Activated T-cell treated with anti-CD3 and anti-CD28 coated beads, Interleukin-2, amount 50 U/mL, for 1 hour (primary cell): ENCODE measurements at places on chromosomes 3 and 15.
A peak's percentile ranks its signal among the peaks of the same experiment; 100 is the strongest.

DNA sequence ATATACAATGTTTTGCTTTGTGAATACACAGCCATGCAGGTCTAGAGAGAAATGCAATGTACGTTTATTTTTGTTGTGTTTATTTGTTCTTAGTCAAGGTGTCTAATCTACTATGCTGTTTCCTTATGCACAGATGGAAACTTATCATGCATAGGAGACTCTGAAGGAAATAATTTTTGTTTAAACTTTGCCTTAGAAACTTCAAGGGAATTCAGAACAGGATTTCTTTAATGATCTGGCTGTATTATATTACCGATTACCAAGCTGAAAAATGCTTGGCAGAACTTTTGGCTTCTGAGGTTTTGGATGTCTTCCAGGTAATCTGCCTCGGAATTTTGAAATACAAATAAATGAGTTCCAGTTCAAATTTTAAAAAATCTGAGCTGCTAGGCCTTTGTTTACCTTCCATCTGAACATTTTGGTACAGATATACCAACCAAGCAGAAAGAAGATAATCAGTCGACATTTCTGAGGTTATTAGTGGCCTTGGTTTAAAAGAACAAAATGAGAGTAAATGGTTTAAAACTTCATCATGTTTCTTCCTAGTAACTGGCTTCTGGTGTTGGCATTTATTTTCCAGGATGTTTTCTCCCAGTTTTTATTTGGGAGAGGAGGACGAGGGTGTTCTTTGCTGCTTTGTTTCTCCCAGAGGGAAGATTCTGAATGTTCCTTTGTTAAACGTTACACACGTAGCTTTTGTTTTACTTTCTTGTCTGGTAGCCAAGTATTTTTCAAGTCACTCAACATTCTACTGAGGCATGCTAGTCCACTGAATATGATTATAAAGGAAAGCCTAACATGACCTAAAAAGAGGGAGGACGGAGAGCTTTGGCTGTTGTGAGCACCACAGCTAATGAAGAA, 421.8 kb upstream of the TBL1XR1 start:
- no peak for DNase-seq

- no peak for DNase-seq
Observed at GRCh38 chr15:61943992-61944391, 116.3 kb downstream of the VPS13C start.

GRCh38 chr3:184380185-184380626, 352 bp downstream of the CHRD start:
- DNase-seq, result peak; percentile 44

DNA sequence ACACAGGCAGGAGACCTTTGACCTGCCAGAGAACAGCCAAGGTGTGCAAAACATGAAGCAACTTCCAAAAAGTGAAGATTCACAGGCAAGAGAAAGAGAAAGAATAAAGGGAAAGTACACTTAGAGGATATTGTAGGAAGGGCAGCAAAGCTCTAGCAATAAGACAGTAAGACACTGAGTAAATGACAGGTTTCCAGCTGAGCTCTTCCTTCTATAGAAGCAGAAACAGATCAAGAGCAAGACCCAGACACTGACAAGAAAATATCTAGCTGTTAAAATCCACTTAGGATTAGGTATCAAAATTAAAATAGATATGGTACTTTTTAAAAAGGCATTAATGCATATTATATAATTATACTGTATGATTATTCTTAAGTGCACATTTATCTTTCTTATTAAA, 333.4 kb downstream of the RAP2B start:
- no peak for DNase-seq

GRCh38 chr3:66467996-66468735, 32.7 kb downstream of the LRIG1 start:
- DNase-seq, result no peak

DNA sequence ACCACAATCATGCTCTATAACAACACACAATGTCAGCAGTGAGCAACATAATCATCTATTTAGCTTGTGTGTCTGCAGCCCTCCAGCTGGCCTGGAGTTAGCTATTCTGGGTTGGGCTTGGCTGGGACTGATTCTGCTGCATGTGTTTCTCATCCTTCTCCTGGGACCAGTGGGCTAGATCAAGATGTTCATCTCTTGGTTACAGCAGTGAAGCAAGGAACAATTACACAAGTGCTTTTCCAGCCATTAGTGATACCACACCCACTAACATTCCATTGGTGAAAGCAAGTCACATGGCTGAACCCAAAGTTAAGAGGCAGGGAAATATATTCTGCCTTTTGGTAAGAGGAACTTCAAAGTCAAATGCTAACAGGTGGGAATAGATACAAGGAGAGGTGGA, 14.6 kb downstream of the NUDT16 start:
- no peak for DNase-seq

DNA sequence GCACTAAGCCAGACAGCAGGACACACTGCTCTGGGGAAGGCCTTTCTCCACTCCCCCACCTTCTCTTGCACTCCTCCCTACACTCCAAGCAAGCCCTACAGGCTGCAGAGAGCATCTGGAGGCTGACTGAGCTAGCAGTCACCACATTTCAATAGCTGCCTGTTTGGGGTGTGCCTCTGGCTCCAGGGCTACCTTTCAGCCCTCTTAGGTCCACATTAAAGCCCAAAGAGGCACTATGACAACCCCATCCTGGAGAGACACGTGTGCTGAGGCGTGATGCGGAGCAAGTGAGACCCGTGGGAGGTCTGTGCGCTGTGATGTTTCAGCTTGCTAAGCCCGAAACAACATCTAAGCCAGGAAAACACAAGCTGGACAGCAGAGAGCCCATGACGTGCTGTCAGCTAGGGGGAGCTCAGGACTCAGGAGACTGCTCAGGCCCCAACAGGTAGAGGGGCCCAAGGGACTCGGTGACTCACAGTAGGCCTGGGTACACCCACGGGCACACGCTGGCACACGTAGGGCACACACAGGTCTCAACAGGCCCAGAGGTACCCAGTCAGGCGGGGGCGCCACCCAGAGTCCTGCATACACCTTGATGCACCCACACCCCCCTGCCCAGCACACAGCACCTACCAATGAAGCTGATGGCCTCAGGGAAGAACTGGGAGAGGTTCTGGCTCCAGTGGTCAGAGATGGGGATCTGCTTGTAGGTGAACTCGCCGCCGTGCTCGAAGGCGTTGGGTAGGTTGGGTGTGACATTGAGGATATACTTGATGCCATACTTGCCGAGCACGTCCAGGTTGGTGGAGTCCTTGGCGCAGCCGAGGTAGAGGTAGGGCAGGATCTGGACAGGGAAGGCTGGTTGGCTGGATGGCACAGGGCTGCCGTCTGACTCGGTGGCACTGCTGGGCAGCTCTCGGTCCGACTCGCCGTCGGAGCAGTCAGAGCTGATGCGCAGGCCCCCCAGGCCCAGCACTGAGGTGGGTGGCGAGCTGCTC, 2.8 kb downstream of the DUSP7 start:
- peak; percentile 55 for DNase-seq

DNA sequence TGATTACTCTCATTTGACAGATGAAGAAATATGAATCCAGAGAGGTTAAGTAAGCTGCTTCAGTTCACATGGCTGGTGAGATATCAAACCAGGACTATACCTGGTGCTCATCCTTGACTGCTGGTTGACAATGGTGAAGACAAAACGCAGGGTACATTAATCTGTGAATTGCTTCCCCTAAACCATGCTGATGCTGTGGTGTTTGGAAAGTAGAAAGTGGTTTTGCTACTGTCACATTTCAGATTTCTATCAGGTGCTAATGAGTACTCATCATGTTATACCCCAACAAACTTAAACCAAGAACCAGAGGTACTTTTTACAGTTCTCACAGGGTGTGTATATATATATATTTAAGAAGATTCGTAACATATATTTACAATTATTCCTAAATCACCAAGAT, 85.0 kb upstream of the PRTG start:
- no peak for DNase-seq

GRCh38 chr15:37219211-37219701, 118.9 kb upstream of the MEIS2 start:
- DNase-seq, result no peak

DNA sequence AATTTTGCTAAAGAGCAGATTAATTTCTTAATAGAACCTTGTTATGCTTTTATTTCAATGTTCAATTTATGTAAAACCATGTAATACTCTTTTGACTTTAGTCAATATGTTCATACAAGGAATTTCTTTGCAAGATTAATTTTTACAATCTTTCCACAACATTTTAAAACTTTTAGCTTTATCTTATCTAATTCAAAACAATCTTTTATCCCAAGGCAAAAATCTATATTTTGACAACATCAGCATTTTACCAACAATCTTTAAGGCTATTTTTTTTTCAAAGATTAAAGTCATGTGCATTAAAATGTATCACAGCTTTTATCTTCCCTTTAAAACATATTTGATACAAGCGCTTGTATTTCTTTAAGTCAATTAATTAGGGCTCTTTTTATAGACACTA, 914.7 kb downstream of the PLOD2 start:
- DNase-seq, result no peak

GRCh38 chr3:188904670-188905069, 267.1 kb upstream of the TPRG1 start:
- no peak for DNase-seq

DNA sequence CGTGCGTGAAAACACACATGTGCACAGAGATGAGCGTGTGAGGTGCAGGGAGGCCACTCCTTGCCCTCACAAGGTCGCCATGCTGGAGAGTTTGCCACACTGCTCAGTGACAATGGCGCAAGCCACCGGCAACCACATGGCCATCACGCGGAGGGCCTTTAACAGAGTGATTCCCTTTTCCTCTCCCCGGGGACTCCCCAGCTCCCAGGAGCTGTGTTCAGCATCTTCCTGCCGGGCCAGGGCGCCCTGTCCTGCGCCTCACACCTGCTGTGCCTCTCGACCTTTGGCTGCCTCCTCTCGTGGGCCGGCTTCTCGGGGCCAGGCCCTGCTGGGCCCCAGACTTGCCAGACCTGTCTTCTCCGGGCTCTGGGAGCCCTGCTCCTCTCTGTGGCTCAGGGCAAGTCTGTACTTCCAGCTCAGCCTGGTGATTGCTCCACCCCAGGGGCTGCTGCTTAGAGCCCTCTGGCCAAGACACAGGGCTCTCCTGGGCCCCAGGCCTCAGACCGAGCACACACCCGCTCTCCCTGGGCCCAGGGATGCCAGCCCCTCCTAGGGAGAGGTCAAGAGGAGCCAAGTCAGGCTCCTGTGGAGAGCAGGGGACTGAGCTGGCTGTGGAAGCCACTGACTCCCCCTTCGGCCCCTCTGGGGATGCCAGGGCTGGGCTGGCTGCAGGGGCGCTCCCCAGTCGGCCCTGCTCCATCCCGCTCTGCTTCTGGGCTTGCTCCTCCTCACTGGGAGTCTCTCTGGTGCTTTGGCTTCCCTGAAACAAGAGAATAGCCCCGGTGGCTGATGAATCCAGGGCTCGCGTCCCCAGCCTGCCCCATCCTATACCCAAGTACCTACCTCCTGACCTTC, 5.6 kb downstream of the CCDC9B start:
- DNase-seq, result no peak

GRCh38 chr3:151675858-151676615, 57.7 kb upstream of the AADACL2 start:
- DNase-seq, result no peak

DNA sequence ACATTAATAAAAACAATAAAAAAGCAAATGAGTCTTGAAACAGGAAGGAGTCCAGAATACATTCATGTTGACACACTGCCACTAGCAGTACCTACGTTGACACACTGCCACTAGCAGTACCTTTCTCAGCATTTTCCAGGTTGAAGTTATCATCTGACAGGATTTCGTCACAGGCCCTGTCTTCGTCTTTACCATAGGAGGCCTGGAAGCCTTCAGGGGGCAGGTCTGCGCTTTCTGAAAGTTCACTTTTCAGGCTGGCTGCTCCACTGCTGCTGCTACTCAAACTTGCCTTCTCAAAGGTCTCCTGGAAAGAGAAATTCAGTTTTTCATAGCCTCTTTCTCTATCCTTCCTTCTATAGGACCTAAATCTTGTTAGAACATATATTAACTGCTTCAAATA, 194.7 kb downstream of the NEK10 start:
- DNase-seq, result no peak

- DNase-seq, result no peak
Observed at GRCh38 chr3:89072642-89073041, 34.8 kb upstream of the EPHA3 start.

GRCh38 chr3:10419637-10420232, 85.7 kb downstream of the ATP2B2 start:
- peak; percentile 26 for DNase-seq

- DNase-seq, result no peak
Observed at GRCh38 chr3:54628888-54629441, 298.9 kb downstream of the LRTM1 start.

- no peak for DNase-seq
Observed at GRCh38 chr3:27335571-27335970, 33.6 kb downstream of the NEK10 start.

DNA sequence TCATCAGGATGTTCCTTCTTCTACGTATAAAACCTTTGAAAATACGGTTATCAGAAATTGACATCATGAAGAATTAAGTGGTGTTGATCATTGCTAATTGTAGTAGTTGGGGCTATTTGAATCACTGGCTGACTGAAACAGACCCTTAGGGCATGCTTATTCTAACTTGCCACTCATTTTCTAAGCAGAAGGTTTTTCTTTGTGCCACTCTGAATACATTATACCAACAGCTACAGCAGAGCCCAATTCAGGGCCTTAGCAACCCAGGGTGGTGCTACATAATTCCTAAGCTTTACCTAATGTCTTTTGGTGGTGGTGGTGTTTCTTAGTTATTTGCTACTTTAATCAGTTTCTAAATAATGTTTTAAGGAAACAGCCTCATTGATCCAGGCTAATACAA, 524.2 kb downstream of the NLGN1 start:
- DNase-seq, result no peak

GRCh38 chr3:131731709-131732108, 228.9 kb upstream of the MRPL3 start:
- no peak for DNase-seq

DNA sequence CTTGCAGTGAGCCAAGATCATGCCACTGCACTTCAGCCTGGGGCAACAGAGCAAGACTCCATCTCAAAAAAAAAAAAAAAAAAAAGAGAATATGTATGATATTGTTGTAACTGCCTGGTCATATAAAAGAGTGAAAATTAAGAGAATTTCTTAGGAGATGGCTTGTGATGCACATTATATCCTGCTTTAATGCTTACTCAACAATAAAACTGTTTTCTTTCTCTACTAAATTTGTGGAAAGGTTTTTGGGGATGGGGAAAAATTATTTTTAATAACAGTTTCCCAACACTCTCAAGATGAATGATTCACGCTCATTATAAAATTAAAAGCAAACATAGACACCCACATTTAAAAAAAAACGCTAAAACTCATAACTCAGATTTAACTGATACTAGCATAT, 1163.0 kb downstream of the SI start:
- no peak for DNase-seq

DNA sequence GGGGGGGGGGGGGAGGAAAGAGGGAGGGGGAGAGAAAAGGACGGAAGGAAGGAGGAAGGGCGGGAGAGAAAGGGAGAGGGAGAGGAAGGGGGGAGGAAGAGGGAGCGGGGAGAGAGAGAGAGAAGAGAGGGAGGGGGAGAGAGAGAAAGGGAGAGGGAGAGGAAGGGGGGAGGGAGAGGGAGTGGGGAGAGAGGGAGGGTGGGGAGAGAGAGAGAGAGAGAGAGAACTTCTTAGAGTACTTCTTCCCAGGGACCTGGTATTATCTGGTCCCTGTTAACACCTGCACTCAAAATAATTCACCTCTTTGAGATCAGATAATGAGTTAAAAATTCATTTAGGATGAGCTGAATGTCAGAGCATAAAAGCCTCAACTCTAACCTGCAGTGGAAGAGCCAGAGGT, 1.1 kb downstream of the SEC13 start:
- DNase-seq, result no peak

GRCh38 chr3:168071591-168072322, 24.0 kb downstream of the GOLIM4 start:
- DNase-seq, result no peak
